ENCODE measurements at places on chromosomes 3 and 15. TPM values are rescaled to one million over a fixed set of nuclear protein-coding genes. Genes with fewer than 3 reads are reported as not detected.

DNA sequence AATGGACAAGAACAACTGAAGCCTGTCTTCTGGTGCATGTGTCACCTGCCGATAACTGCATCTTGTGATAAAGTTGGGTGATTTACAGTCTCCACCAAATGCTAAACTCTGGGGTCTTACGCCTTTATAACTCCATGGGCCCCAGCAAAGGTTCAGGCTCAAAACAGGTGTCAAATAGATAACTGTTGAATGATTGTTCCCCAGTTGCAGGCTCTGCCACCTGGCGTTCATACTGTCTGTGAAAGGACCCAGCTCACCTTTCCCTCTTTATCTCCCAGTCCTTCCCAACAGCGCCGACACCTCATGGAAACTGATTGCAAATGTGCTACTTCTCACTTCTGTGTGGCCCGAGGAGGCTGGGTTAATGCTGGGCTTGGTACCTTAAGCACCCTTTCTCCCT lies 8.3 kb upstream of the SNX22 start:
- no peak overlapping the region for H3K4me3 ChIP-seq
- no peaks in the 10 kb centered on the region for H3K27me3 ChIP-seq
- no peak for DNase-seq
- peaks cover 9% of the 10 kb centered on the region for H3K4me1 ChIP-seq
- no peak overlapping the region for H3K27ac ChIP-seq
- peaks cover 13% of the 10 kb centered on the region for H3K36me3 ChIP-seq

IFT57 gene
- 22.4 TPM for total RNA-seq

VGLL4 gene
- total RNA-seq, result 141 TPM

SEMA3B gene
- 9.6 TPM for total RNA-seq

ST3GAL6 gene
- total RNA-seq, result not detected

TGM5 gene
- not detected for total RNA-seq

GOLGA8S gene
- total RNA-seq, result 0.32 TPM

SIDT1 gene
- not detected for total RNA-seq

Measured in chondrocyte (in vitro differentiated cells).